Small intestine (tissue), 16 donors: ENCODE measurements at places on chromosomes 12 and 14. TPM values are rescaled to one million over a fixed set of nuclear protein-coding genes. Genes with fewer than 3 reads are reported as not detected.

GRCh38 chr12:124605883-124606774 lies 38.7 kb upstream of the NCOR2 start:
- peak overlapping the region; percentile 87 for H3K27ac ChIP-seq
- no peaks in the 10 kb centered on the region for H3K36me3 ChIP-seq
- no peaks in the 10 kb centered on the region for H3K27me3 ChIP-seq
- DNase-seq: peak; percentile 60

DNA sequence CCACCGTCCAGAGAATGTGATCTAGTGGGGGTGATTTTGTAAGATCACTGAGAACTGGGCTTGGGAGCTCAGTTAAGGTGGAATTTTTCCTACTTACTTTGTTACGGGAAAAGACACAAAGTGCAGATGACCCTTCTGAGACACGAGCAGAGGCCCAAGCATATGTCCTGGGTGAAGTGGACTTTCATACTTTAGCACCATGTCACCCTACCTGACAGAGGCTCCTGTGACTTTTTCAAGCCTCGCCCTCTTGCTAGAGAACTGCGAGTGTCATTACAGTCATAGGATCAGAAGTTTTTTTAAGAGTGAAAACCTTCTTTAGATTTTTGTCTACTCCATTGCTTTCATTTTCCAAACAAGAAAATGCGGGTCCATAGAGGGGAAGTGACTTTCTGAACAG lies 56.1 kb downstream of the SLC17A8 start:
- peak; percentile 81 for DNase-seq
- no peak overlapping the region for H3K4me3 ChIP-seq
- no peaks in the 10 kb centered on the region for H3K36me3 ChIP-seq
- no peaks in the 10 kb centered on the region for H3K4me1 ChIP-seq

GRCh38 chr12:6944381-6945186 lies 762 bp downstream of the C12orf57 start:
- peaks cover 5% of the 10 kb centered on the region for H3K4me1 ChIP-seq
- peak; percentile 95 for DNase-seq
- peaks cover 2% of the 10 kb centered on the region for H3K36me3 ChIP-seq
- peak overlapping the region; percentile 98 for H3K27ac ChIP-seq

DNA sequence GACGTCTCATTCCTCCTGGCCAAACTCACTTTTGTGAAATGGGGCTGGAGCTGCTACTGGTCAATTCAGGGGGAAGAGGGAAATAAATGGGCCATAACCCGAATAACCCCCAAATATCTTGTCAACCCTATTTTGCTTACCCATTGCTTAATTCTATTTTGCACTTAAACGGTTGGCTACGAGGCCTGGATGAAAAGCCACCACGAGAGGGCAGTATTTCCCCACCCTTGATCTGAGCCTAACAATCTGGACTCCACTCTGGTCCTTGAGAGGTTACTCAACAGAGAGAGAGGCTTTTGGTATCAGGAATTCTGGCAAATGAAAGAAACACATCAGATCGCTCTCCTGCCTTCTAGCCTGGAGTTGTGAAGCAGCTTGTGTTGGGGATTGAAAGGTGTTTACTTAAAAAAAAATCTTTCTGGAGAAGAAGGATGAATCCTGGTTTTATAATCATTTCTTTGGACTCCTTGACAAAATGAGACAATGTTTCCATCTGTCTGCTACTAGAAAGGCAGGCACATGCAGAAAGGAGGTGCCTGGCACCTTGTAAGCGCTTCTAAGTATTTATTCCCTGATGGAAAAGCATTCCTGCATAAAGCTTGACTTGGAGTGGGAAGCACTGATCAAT lies 22.4 kb upstream of the FBXO21 start:
- no peaks in the 10 kb centered on the region for H3K4me1 ChIP-seq
- no peaks in the 10 kb centered on the region for H3K36me3 ChIP-seq
- H3K27me3 ChIP-seq: peaks cover 2% of the 10 kb centered on the region
- no peak overlapping the region for H3K4me3 ChIP-seq

DNA sequence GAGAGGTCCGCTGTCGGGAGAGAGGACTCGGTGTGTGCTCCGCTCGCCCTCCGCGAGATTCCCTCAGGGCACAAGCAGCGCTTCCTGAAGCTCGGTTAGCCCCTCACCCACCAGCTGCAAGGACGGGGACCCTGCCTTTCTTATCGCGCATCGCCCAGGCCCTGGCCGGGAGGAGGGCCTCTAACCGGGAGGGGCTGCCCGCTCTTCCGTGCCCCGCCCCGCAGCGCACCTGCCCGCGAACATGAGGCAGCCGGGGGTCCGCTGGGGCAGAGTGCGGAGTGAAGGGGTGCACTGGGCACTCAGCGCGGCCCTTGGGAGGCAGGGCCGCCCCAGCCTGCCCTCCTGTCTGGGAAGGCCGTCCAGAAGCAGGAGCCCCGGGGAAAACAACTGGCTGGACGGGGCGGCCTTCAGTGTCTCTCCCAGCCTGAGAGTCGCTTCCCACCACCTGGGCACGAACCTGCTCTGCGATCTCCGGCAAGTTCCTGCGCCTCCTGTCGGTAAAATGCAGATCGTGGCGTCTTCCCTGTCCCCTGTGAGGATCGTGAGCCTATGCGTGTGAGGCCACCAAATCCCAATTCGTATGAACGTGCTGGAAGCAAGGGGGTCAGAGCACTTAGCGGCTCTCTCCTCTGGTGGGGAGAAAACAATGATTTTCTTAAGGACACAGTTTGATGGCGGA lies 28.0 kb upstream of the ADIPOR2 start:
- H3K27me3 ChIP-seq: no peaks in the 10 kb centered on the region
- no peaks in the 10 kb centered on the region for H3K36me3 ChIP-seq
- peak overlapping the region; percentile 93 for H3K27ac ChIP-seq
- H3K4me1 ChIP-seq: peaks cover 40% of the 10 kb centered on the region

ANKRD33 gene
- polyA plus RNA-seq: not detected

PTPRQ gene
- not detected for polyA plus RNA-seq

GRCh38 chr14:77603654-77604255 lies 12.7 kb downstream of the SPTLC2 start:
- H3K36me3 ChIP-seq: no peaks in the 10 kb centered on the region
- H3K4me1 ChIP-seq: peaks cover 6% of the 10 kb centered on the region
- H3K27ac ChIP-seq: no peak overlapping the region
- H3K27me3 ChIP-seq: no peaks in the 10 kb centered on the region
- DNase-seq: peak; percentile 38

DNA sequence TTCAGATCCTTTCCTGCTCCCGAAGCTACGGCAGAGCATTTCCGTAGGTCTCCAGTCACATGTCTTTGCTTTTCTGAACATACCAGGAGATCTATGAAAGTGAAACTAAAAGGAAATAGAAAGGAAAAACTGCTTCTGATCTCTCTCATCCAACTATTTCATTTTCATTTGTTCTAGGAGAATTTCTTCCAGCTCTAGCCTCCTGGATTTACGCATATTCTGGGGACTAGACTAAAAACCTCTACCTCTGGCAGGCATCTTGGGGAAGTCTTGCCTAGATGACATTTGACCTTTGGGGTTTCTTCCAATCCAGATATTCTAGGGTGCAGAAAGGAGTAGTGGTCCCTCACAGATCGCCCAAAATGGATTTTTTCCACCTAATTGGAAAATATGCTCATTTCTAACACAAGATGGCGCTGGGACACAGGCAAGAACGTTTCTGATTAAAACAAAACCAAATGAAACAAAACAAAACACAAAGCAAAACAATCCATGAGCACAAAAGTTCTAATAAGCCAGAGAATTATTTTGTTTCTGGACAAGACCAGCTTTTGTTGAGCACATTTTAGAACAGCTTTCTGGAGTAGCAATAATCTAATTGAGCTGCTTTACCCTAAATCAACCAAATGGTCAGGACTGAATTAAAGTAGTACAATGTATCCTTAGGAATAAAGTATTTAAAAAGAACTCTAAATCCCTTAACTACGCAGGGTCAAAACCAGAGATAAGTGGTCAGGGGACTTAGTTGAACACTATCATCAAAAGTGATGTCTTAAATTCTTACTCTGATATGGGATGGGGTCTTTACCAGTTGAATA lies 12.3 kb upstream of the PARP11 start:
- H3K4me3 ChIP-seq: no peak overlapping the region
- no peaks in the 10 kb centered on the region for H3K27me3 ChIP-seq
- peak overlapping the region; percentile 64 for H3K27ac ChIP-seq
- DNase-seq: peak; percentile 53
- no peaks in the 10 kb centered on the region for H3K4me1 ChIP-seq
- H3K36me3 ChIP-seq: no peaks in the 10 kb centered on the region

DNA sequence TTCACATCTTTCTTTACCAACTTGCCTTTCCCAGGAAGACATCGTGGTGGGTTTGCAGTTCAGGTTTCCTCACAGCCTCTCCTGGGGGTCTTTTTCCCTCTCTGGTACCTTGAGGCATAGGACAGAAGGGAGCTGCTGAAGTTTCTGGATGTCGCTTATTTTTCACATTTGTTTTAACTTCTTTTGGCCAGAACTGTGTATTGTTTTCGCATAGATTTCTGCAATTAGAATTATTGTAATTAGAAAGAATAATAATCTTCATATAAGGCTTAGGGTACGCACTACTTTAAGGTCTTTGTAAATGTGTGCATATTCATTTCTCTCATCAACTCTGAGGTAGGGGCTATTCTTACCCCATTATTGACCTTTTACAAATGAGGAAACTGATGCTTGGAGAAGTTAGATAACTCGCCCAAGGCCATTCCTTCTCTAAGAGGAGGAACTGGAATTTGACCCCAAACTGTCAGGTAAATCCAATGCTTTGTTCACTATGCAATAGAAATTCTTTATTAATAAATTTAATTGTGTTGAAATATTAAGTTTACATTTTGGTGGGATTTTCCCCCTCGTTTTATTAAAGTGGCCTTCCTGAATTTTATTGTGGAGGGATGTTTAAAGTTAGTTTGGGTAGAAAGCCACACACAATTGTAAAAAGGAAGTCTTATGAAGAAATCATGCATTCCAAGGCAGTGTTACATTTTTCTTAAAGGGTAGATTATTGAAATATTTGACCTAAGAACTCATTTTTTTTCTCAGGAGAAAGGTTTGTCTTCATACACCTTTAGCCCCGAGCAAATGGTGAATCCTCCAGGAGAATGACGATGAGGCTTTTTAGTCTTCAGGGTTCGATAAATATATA lies 12.1 kb upstream of the SLC38A2 start:
- H3K4me3 ChIP-seq: no peak overlapping the region
- no peaks in the 10 kb centered on the region for H3K27me3 ChIP-seq
- DNase-seq: peak; percentile 60

DNA sequence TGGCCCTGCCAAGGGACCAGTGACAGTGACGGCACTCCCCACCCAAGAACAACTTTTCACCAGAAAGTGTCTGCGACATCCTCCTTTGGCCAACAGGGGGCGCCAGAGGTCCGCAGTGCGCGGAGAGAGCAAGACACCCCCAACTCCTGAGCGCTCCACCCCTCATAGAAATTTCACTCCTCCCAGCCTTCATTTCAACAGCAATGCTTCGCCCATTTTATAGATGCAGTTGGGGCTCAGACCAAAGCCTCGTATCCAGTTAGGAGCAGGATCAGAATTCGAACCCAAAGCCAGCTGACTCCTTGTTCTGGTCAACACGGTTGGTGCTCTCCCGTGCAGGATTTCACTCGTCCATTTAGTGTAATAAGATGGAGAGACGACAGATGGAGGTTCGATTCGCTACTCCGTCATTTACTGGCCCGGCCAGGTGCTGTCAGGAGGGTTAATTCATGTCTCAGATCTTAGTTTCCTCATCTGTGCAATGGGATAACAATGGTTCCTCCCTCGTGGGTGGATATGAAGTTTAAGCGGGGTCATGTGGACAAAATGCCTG lies 2.4 kb upstream of the POP5 start:
- no peak overlapping the region for H3K4me3 ChIP-seq
- no peak overlapping the region for H3K27ac ChIP-seq
- H3K36me3 ChIP-seq: no peaks in the 10 kb centered on the region
- no peaks in the 10 kb centered on the region for H3K27me3 ChIP-seq

GRCh38 chr14:70706177-70706576 lies 64.5 kb downstream of the TTC9 start:
- no peaks in the 10 kb centered on the region for H3K27me3 ChIP-seq
- no peaks in the 10 kb centered on the region for H3K36me3 ChIP-seq

- DNase-seq: no peak
- H3K27me3 ChIP-seq: no peaks in the 10 kb centered on the region
- peak overlapping the region; percentile 93 for H3K27ac ChIP-seq
- H3K36me3 ChIP-seq: no peaks in the 10 kb centered on the region
Observed at GRCh38 chr14:89844508-89844907, 110.0 kb downstream of the EFCAB11 start.

DNA sequence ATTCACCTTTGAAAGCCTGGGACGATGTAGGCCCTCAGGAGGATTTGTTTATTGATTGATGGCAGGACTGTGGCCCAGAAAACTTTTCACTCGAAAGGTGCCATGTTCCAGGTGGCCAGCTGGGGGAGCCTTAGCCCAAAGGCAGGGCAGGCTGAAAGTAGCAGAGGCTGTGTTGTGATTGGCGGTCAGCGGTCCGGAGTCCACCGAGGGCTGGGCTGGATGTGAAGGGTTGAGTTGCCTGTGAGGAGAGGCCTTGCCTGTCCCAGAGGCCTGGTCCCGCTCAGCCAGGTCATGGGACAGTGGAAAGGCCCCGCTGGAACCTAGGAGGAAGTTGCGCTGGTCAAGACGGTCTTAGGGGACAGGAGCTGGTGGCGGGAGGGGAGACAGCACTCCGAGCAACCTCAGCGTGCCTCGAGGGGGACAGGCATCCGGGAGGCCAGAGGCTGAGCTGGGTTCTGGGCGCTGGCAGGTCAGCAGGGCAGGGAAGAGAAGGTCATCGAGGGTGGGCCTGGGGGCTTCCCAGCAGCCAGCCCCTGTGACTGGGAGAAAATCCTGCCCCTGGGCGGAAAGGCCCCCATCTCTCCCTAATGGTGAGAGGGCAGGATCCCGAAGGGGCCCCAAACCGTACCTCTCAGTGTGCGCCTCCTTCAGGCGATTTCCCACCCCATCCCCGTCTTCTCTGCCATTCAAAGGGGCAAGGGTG lies 26.3 kb downstream of the CMA1 start:
- no peaks in the 10 kb centered on the region for H3K4me1 ChIP-seq
- peak; percentile 79 for DNase-seq
- H3K36me3 ChIP-seq: no peaks in the 10 kb centered on the region

KLRF1 gene
- 0.47 TPM for polyA plus RNA-seq

NEUROD4 gene
- polyA plus RNA-seq: not detected

AMIGO2 gene
- polyA plus RNA-seq: 0.22 TPM

GRCh38 chr12:75814851-75815754 lies 216.5 kb downstream of the PHLDA1 start:
- H3K36me3 ChIP-seq: no peaks in the 10 kb centered on the region
- peak overlapping the region; percentile 47 for H3K27ac ChIP-seq
- no peak overlapping the region for H3K4me3 ChIP-seq
- peaks cover 12% of the 10 kb centered on the region for H3K4me1 ChIP-seq
- DNase-seq: peak; percentile 81

ERGIC2 gene
- 35.3 TPM for polyA plus RNA-seq

- H3K27me3 ChIP-seq: no peaks in the 10 kb centered on the region
- DNase-seq: no peak
- H3K36me3 ChIP-seq: no peaks in the 10 kb centered on the region
- no peaks in the 10 kb centered on the region for H3K4me1 ChIP-seq
- no peak overlapping the region for H3K27ac ChIP-seq
Observed at GRCh38 chr12:83841620-83842019, 1071.0 kb downstream of the SLC6A15 start.

- H3K4me3 ChIP-seq: no peak overlapping the region
- H3K36me3 ChIP-seq: no peaks in the 10 kb centered on the region
- H3K4me1 ChIP-seq: no peaks in the 10 kb centered on the region
- H3K27me3 ChIP-seq: no peaks in the 10 kb centered on the region
- no peak for DNase-seq
- no peak overlapping the region for H3K27ac ChIP-seq
Observed at GRCh38 chr12:32688786-32689185, 9.7 kb downstream of the DNM1L start.

GRCh38 chr12:109772622-109773321 lies 59.1 kb downstream of the FAM222A start:
- H3K36me3 ChIP-seq: peaks cover 33% of the 10 kb centered on the region
- H3K4me3 ChIP-seq: no peak overlapping the region
- H3K27ac ChIP-seq: no peak overlapping the region
- H3K4me1 ChIP-seq: no peaks in the 10 kb centered on the region
